ENCODE measurements at places on chromosomes 5 and 9. TPM values are rescaled to one million over a fixed set of nuclear protein-coding genes. Genes with fewer than 3 reads are reported as not detected.

Gene CLINT1
- 45.4 TPM for total RNA-seq

Gene THBS4
- total RNA-seq: 2.6 TPM

Gene CARTPT
- total RNA-seq: not detected

Gene AIF1L
- total RNA-seq: 2.5 TPM

Gene CDH12
- total RNA-seq: not detected

Gene AQP7
- not detected for total RNA-seq
